EL (cell line): ENCODE measurements at places on chromosomes 6 and 20.
A peak's percentile ranks its signal among the peaks of the same experiment; 100 is the strongest.

GRCh38 chr6:149182262-149182661, 135.2 kb upstream of the TAB2 start:
- no peak for DNase-seq

- no peak for DNase-seq
Measured at GRCh38 chr20:37564016-37564387, 36.3 kb upstream of the BLCAP start.

GRCh38 chr20:50058662-50059402, 54.1 kb downstream of the UBE2V1 start:
- no peak for DNase-seq

- DNase-seq, result peak; percentile 93
Measured at GRCh38 chr6:73236144-73236750, 11.0 kb upstream of the KHDC1L start.

GRCh38 chr6:28537509-28538140, 11.9 kb downstream of the GPX5 start:
- peak; percentile 23 for DNase-seq

- DNase-seq, result no peak
Measured at GRCh38 chr6:111550953-111551352, 54.7 kb downstream of the TRAF3IP2 start.

GRCh38 chr20:44491635-44492395, 16.1 kb downstream of the TTPAL start:
- DNase-seq, result peak; percentile 75

DNA sequence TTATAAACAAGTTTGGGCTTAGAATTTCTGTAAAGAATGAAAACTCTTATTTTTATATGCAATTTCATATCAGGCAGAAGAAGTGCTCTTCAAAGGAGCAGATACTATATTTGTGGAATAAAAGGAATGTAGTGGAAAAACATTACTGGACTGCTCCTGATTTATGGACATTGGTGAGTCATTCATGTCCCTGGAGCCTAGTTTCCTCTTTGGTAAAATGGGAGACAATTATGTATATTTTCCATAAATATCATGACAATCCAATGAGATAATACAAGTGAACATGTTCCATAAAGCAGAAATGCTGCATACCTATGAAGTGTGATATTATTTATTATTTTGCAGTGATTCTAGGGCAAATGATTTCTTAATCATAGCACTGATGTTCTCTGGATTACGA, 445.8 kb upstream of the CITED2 start:
- DNase-seq, result peak; percentile 88

DNA sequence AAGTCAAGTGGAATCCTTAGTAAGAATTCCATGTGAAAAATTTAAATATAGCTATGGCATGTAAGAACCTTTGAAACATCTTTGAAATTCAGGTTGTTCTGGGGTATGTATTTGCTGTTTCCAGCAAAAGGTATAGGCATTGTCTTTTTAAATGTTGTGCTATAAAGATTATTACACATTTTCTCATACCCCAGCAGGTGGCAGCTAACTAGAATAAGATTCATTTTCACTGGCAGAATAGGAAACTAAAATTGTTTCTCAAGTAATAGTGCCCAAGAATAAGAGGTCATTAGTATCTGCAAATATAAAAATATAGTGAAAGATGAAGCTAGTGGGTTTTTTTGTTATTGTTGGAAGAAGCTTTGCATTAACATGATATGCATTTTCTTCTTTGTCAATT, 1.8 kb downstream of the GRIK2 start:
- DNase-seq, result peak; percentile 5

DNA sequence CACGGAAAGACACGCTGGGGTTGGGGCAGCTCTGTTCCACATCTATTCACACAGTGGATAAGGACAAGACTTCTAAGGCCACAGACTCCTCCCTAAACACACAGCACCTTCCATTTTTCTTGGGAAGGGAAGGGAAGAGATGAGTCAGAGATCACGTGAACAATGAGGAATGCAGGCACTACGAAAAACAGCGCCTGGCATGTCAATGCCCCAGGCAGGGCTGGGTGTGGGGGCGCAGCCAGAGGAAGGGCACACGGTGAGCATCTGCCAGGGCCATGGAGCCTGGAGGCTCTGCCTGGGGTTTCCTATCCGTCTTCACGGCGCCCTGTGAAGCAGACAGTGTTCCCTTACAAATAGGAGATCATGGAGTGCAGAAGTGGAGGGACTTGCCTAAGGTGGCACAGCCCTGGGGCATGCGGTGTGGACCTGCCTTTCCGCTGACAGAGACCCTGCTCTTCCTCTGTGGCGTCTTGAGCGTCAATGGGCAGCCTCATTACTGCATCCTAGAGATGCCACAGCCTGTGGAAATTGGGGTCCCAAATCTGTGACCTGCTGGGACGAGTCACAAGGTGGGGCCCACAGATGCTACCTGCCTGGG, 15.4 kb downstream of the UNC93A start:
- no peak for DNase-seq

DNA sequence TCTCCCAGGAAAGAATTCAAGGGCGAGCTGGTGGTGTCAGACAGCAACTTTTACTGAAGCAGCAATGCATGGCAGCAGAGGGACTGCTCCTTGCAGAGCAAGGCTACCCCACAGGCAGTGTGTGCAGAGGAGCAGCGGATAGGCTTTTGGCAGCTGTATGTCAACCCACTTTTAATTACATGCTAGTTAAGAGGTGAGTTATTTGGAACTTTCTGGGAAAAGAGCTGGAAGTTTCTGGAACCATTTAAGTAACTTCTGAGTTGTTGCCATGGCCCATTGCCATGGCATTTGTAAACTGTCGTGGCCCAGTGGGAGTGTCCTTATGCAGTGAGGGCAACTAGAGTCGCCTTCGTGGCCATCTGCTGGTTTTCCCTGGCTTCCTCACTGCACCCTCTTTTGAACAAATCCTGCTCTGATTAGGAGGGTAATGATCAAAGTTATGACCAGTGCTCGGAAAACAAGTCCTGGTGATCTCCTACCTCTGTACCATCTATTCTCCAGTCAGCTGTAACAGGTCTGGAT, 34.0 kb downstream of the BPIFB4 start:
- DNase-seq, result no peak

DNA sequence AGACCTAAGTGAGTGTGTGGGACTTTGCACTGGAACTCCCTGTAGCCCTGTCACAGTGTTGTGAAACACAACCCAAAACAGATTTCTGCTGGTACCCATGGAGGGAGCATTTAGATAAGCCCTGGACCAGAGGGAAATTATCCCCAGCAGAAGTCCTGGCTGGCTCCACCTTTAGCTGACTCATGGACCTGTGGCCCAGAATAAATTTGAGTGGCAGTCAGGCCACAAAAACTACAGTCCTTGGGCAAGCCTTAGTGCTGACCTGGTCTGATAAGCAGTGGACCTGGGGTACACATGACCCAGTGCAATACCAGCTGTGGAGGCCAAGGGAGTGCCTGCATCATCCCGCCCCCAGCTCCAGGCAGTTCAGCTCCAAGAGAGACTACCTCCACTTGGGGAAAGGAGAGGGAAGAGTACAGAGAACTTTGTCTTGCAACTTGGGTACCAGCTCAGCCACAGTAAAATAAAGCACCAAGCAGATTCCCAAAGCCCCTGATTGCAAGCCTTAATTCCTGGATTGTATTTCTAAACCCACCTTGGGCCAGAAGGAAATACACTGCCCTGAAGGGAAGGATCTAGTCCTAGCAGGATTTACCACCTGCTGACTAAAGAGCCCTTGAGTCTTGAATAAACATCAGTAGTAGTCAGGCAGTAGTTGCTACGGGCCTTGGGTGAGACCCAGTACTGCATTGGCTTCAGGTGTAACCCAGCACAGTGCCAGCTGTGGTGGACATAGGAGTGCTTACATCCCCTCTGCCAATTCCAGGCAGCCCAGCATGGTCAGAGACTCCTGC, 140.4 kb upstream of the COL21A1 start:
- DNase-seq, result no peak

GRCh38 chr6:105095139-105095538, 84.7 kb downstream of the POPDC3 start:
- DNase-seq, result no peak

DNA sequence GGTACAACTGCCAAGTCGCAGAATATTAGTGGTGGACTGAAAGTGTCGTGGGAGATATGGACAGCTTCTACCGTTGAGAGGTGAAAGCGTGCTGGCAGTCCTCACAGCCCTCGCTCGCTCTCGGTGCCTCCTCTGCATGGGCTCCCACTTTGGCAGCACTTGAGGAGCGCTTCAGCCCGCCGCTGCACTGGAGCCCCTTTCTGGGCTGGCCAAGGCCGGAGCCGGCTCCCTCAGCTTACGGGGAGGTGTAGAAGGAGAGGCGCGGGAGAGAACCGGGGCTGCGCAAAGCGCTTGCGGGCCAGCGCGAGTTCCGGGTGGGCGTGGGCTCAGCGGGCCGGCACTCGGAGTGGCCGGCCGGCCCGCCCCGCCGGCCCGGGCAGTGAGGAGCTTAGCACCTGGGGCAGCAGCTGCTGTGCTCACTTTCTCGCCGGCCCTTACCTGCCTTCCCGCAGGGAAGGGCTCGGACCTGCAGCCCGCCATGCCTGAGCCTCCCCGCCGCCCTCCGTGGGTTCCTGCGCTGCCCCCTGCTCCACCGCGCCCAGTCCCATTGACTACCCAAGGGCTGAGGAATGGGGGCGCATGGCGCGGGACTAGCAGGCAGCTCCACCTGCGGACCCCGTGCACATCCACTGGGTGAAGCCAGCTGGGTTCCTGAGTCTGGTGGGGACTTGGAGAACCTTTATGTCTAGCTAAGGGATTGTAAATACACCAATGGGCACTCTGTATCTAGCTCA, 47.2 kb upstream of the MBOAT1 start:
- DNase-seq, result no peak

DNA sequence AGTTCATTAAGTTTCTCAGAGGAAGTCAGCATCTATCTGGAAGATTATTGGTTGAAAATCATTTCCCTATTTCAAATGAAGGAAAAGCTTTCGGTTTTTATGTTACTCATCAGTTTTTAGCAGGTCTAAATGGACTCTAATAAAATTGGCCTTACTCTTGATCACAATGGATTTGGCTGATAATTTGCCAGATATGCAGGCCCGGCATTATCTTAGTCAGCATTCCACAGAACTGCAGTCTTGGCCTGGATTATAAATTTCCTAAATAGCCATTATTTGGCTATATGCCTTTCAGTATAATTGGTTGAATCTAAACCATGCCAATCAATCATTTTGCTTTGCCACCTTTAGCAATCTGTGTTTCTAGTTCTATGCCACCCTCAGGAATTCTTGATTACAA, 91.7 kb upstream of the KCNQ5 start:
- DNase-seq, result no peak

DNA sequence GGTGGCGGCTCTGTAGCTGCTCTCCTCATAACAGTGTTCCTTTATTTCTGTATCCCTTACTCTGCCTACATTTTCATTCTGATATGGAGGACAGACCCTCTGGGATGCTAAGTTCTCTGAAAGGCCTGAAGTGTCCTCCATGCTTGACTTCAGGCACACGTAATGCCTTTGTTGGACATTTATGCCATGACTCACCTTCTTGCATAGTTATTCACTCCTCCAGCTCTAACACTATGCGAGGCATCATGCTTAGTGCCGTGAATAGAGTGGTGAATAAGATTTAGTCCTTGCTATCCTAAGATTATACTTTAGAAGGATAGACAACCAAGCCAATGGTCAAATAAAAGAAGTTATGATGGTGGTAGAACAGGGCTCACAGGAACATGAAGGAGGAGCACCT, 760.9 kb upstream of the FLRT3 start:
- DNase-seq, result no peak

DNA sequence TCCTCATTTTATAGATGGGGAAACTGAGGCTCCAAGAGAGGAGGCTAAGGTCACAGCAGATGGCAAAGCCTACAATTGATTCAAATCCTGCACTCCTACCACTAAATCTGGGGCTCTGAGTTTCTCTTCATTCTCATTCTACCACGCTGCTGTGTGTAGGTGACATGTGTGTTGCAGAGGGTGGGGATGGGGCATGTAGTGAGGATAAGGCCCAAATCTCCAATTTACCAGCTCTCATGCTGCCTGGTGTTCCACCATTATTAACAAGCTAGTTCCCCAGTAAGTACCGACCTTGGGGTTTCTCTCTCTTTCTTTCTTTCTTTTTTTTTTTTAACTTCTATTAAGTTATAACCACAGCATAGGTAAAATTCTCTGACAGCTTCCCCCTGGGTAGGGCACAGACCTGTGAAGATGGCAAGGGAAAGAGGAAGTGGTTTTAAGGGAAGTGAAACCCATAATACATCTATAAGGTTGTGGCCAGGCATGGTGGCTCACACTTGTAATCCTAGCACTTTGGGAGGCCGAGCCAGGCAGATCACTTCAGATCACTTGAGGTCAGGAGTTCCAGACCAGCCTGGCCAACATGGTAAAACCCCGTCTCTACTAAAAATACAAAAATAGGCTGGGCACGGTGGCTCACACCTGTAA, 13.0 kb upstream of the MATN4 start:
- DNase-seq, result no peak

GRCh38 chr20:38165089-38165965, at the start of gene TGM2:
TGM2 (minus strand) TSS chr20:38165270; CDS start chr20:38165198, 72 bp downstream.
- DNase-seq, result peak; percentile 77

DNA sequence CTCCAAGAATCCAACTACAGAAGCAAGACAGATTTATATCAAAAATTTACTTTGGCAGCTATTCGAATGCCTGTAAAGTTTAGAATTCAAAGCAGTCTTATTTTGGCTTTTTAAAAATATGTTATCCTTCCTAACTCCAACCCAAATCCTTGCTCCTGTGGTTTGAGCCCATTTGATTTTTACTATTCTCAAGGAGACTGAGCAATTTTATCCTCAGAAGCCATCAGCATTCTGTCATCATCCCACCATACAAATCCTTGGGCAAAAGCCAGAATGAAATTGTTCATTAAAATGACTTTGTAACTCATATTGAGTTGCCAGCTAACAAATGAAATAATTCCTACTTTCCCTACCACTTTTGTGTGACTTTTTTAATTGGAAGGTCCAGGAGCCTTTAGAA, 392.8 kb downstream of the ADGRB3 start:
- DNase-seq, result peak; percentile 31

DNA sequence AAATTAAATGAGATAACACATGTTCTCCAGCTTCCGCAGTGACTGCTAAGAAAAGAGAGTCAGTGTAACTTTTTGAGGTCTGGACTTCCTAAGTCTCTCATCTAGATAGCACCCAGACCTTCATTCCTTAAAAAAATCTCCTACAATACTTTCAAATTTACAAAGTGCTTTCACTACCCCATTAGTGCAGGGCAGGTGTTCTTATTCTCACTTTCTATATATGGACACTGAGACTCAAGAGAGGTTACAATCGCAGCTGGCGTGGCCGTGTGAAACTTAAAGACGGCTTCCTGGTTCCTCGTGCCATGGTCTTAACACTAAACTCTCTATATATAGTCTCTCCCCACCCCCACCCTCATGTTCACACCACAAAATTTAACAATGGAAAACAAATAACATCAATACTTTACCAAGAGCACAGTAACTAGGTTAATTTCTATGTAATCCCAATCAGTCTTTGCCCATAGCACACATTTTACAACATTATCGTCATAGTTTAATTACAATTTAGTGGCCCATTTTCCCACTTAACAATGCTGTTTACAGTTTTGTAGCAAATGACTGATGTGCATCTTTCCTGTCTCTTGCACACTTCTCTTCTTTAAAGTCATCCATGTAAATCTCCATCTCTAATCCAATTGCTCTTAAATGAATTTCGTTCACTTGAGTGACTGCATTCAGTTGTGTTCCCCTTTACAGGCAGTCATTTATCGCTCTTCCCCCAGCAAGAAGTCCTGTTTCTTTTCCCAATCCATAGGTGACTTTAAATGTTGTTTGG, 78.8 kb upstream of the ARID1B start:
- no peak for DNase-seq

- peak; percentile 98 for DNase-seq
Measured at GRCh38 chr6:39882531-39882899, 51.7 kb downstream of the MOCS1 start.

GRCh38 chr6:21935561-21936028, 342.0 kb downstream of the SOX4 start:
- peak; percentile 60 for DNase-seq
